ENCODE measurements at places on chromosomes 12 and 14.
A peak's percentile ranks its signal among the peaks of the same experiment; 100 is the strongest.

GRCh38 chr12:13173012-13173932 lies 23.3 kb upstream of the EMP1 start:
- DNase-seq = no peak

GRCh38 chr12:86523844-86524243 lies 267.7 kb upstream of the MGAT4C start:
- DNase-seq = no peak

GRCh38 chr12:125341422-125341821 lies 276.2 kb downstream of the AACS start:
- DNase-seq = no peak

DNA sequence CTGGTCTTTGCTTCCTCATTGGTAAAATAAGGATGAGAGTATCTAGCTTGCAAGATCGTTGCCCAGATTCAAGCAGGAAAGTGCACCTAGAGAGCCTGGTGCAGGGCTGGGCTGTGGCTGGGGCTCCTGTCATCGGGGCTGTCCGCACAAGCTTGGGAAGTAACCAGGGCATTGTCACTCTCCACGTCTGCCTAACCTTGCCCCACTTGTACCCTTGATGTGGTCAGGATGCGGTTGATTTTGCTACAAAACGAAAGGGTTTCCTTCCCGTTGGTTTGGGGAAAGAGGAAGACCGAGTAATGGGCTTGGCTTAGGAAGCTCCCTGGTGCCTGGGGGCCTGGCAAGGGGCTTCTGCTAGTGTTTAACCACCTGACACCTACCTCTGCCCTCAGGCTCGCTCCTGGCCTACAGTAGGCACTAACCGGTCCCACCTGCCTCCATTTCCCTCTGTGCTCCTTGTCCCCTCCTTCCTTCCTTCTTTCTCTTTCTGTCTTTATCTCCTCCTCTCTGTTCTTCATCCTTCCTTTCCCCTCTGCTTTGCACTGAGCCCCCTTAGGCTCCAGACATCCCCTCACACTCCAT lies 21.8 kb downstream of the MVK start:
- DNase-seq = no peak

DNA sequence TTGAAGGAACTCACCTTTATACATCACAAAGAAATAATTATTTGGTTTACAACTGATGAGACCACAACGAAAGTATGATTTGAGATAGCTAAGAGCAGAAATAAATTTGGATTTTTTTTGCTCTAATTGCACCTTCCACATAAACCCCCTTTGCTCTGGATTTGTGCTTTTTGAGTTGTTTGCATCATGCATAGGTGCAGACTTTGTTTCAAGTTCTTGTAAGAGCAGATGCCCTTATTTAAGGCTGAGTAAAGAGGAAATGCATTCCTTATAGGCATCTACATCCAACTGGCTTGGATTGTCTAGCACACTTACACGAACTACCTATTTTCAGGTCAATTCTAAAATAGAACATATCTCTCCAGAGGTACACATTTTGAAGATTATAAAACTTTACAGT lies 6.6 kb upstream of the CCND2 start:
- no peak for DNase-seq

- DNase-seq = no peak
Observed at GRCh38 chr14:52095794-52096193, 26.9 kb upstream of the NID2 start.

- DNase-seq = no peak
Observed at GRCh38 chr12:106541201-106541600, 41.6 kb upstream of the RFX4 start.

- no peak for DNase-seq
Observed at GRCh38 chr12:10722502-10722904, 620 bp downstream of the YBX3 start.

DNA sequence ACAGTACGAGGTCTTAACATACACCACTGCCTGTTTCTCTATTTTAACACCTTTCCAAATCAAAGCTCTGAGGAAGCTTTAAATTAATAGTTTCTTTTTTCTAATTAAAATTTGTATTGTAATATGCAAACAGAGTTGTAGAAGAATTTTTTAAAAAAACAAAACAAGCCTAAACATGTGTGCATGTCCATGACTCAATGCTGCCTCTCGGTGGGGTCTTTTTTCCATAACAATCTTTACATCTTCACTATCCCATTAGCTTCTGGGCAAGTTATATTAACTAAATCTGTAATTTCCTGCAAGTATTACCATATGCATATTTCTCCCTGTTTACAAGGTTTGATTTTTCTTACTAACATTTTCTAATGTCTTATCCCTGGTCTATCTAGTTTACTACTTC lies 143.9 kb upstream of the NAV3 start:
- DNase-seq = no peak

DNA sequence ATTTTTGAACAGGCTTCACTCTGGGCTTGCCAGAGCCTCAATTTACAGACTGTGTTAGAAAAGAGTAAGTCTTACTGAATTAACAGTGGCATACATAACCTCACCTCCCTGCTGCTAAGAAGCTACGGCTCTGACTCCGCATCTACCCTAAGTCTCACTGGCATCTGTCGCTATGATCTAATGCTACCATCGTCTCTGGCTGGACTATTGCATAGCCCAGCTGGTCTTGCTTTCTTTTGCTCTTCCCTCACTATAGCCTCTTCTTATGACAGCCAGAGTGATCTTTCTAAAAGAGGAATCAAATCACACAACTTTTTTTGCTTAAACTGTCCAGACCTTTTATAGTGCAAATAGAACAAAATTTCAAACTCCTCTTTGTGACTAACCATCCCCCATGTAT lies 81.1 kb downstream of the SLC24A4 start:
- DNase-seq = no peak

DNA sequence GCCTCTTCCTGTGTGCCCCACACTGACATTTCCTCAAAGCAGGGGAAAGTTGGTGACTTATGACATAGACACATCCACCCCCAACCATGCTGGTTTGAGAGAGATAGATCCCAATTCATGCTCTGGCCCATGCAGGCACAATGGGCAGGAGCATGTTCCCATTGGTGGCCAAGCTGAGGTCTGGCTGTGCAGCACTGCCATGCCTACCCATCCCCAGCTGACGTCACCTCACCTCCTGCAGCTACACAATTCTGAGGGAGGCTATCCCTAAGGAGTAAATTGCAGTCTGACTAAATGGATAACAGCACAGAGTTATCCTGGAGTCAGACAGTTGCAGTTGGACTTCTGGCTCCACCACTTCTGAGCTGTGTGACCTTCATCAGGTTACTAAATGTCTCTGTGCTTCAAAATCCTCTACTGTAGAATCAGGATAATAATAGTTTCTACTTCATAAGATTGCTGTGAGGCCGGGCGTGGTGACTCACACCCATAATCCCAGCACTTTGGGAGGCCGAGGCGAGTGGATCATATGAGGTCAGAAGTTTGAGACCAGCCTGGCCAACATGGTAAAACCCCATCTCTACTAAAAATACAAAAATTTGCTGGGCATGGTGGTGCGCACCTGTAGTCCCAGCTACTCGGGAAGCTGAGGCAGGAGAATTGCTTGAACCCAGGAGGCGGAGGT lies 323.9 kb downstream of the BCL11B start:
- no peak for DNase-seq

- no peak for DNase-seq
Observed at GRCh38 chr12:41344776-41345470, 156.8 kb downstream of the PDZRN4 start.

- no peak for DNase-seq
Observed at GRCh38 chr14:30551460-30551859, 7.5 kb upstream of the G2E3 start.

GRCh38 chr14:58747181-58747580 lies 109.4 kb downstream of the DACT1 start:
- DNase-seq = no peak

DNA sequence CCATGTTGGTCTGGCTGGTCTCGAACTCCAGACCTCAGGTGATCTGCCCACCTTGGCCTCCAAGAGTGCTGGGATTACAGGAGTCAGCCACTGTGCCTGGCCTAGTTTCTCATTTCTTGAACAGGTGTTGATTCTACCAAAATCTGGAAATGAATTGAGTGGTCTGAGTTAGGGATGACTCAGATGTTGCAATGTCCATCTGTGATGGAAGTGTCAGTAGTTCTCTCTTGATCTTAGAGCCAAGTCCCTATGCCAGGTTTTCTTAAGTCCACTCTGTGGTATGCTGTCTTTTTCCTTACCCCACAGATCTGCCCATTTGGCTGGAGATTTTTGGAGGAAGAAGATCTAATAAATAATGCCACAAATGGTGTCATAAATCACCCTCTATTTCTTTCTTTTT lies 12.6 kb downstream of the SNAPC1 start:
- no peak for DNase-seq

- DNase-seq = no peak
Observed at GRCh38 chr12:127830065-127830460, 436.9 kb upstream of the TMEM132C start.

DNA sequence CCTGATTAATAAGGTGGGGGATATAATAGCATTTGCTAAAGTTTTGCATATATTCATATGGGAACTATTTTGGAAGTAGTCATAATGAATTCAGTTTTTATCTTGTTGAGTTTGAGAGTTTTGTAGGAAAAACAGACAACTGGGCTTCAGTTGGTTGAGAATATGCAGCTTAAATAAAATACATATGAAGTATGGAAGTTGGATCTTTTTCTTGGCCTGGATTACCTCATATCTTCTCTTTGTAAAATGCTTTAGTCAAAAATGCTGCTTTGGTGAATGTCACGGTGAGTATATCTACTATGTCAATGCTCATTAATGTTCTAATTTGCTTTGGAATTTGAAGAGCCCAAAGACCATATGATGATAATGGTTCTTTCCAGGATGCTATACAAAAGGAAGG lies 552.2 kb upstream of the LMO3 start:
- no peak for DNase-seq

DNA sequence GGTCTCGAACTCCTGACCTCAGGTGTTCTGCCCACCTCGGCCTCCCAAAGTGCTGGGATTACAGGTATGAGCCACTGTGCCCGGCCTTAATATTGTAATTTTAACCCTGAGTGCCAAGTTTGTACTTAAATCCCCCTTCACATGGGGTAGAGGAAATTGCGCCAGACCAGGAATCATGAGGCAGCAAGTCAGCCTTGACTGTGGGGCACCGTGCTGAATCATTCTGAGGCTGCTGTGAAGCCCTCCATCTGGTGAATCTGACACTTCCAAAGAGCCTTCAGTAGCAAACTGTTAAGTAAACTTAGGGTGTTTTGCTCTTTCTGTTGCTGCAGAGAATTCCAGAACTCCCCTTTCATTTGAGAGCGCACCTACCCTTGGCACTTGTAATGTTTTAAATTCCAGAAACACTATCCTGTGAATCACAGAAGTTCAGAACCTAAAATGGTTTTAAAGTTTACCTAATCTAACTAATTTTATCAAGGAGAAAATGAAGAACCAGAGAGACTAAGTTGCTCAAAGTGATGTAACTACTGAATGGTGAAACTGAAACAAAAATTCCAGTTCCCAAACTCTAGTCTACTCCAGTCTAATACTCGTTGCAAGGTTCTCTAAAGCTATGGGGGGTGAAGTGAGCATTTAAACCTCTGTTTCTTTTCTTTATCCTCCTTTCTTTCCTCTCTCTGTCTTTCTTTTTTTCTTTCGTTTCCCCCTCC lies 7.5 kb downstream of the HEBP1 start:
- no peak for DNase-seq

GRCh38 chr14:34219661-34220377 lies 242.2 kb downstream of the SPTSSA start:
- DNase-seq = no peak

- no peak for DNase-seq
Observed at GRCh38 chr12:117098024-117098360, 1.2 kb downstream of the TESC start.

DNA sequence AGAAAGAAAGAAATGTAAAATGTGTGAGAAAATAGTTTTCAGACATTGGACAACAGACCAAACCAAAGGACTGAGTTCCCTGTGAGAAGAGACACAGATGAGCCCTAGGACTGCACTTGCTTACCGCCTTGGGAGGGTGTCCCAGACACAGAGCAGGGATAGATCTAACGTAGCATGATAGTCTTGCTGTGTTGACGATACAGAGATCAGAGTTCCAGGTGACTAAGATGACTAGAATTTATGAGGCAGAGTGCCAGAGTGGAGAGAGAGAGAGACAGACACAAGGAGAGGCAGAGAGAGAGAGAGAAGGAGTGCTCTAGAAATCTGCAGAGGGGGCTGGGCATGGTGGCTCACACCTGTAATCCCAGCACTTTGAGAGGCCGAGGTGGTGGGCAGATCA lies 148.2 kb upstream of the LMNTD1 start:
- no peak for DNase-seq

DNA sequence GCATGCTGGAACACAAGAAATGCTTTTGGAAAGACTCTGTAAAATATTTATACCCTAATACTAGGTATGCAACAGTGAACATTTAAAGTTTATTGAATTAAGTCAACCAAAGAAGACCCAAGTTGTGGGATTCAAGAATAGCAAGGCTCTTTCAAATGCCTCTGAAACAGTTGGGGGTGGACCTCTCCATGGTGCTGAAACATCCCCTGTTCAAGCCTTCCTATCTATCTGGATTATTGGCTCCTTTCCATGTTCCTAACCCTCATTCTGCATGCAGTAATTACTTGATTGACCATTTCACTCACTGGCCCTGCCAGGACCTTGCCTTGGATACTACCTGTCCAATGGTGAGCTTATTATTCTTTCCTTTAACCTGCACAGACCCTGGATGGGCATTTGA lies 349.7 kb downstream of the NRXN3 start:
- no peak for DNase-seq

GRCh38 chr12:55929306-55929791 lies 1.6 kb upstream of the DGKA start:
- peak; percentile 76 for DNase-seq

GRCh38 chr14:105026802-105027563 lies 6.1 kb upstream of the CDCA4 start:
- no peak for DNase-seq

GRCh38 chr14:96285667-96286066 lies 29.7 kb downstream of the BDKRB1 start:
- DNase-seq = no peak

- DNase-seq = no peak
Observed at GRCh38 chr12:99302874-99303273, 344.7 kb upstream of the GARIN6 start.

GRCh38 chr14:32286602-32287001 lies 42.5 kb upstream of the AKAP6 start:
- no peak for DNase-seq

DNA sequence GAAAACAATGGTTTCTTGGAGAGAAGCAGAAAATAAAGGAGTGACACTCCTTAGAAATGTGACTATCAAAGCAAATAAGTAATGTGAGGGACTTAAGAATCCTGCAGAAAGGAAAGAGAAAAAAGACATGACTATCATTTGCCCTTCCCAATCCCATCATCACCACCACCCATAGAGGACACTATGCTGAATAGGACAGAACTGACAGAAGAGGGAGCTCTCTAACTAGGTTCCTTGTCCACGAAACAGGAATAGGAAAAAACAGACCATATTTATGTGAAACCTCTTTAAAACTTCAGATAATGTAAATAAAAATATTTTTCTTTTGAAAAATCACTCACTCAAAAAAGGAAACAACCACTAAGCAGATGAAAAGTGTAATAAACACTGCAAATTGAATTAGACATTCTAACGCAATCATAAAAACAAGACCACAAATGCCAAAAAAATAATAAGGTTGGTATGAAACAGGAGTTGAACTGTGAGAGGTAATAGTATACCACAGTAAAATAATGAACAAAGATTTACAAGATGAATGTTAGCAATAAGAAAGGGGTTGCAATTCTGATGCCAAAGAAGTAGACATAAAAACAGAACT lies 24.1 kb downstream of the KLRD1 start:
- no peak for DNase-seq

GRCh38 chr12:122981587-122982476 lies 1.4 kb downstream of the ARL6IP4 start:
- no peak for DNase-seq

- DNase-seq = no peak
Observed at GRCh38 chr14:99173086-99173485, 98.9 kb downstream of the BCL11B start.

- no peak for DNase-seq
Observed at GRCh38 chr12:106093246-106093645, 45.5 kb downstream of the NUAK1 start.

All from effector memory CD4-positive, alpha-beta T cell (primary cell).